Left ventricle myocardium superior (tissue), 1 donor: ENCODE measurements at places on chromosomes 3 and 15.
A peak's percentile ranks its signal among the peaks of the same experiment; 100 is the strongest.

GRCh38 chr3:160616716-160617115 is 51.3 kb upstream of the KPNA4 start:
- DNase-seq: no peak

GRCh38 chr3:117228466-117228865 is 518.9 kb downstream of the TUSC7 start:
- no peak for DNase-seq

DNA sequence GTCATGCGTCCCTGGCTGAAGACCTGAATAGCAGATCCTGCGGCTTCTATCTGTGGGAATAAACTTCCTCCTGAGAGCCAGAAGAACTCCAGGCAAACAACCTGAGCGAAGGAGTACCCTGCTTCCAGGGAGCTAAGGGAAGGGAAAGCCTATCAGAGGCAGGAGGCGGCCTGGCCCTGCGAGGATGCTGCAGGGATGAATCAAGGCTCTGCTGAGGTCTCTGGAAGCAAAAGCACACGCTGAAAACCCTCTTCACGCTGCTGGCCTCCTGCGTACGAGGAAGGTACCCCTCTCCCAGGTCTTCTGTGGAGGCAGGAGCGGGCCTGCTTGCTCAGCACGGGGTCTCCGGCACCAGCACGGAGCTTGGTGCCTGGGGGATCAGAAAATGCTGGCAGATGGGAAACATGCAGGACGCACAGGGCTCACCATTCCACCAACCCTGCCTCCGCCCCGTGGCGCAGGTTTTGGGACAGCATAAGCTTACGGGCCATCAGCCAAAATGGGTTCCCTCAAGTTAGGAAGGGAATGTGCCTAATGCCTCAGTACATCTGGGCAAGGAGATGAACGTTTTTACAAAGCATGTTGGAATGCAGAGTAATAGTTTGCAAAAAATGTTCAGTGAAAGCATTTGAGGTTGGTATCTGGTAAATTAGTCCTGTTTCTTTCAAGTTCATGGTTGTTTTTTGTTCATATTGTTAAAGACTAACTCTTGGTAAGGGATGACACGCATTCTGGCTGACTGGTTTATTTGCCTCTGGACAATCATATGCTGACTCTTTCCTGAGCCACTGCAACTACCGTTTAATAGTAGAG is 72.3 kb downstream of the CHSY1 start:
- DNase-seq: no peak

DNA sequence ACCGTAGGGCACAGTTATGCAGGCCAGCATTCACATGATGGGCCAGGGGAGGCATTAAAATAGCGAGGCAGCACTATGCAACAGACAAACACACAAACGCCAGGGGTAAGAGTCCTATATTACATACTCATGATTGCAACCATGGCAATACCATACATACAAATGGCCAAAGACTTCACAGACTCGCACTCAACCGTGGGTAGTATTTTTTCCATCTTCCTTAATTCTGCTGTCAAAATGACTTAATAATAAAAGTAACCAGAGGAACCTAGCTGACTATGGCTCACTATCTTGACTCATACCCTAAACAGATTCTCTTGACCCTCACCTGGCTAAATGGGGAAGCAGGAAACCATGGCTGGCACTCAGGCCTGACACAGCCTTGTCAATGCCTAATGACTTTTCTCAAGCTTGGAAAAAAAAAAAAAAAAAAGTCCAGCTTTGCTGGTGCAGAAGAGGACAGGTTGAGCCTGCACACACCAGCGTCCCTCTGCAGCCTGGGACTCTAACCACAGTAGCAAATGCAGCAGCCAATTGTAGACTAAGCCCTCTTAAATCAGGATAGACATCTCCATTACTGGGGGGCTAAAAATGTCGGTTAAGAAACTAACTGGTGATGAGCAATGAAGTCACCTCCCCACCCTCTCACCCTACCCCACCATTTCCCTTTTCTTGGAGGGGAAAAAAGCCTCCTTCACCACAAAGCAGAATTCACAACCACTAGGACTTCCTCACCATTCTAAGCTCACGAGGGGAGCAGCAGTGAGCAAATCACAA is 23.1 kb downstream of the CCDC12 start:
- DNase-seq: no peak

GRCh38 chr3:193984876-193985275 is 151.1 kb upstream of the HES1 start:
- DNase-seq: no peak

GRCh38 chr3:98980915-98981596 is 79.6 kb upstream of the DCBLD2 start:
- no peak for DNase-seq

GRCh38 chr3:86969500-86970189 is 21.3 kb downstream of the VGLL3 start:
- DNase-seq: no peak

DNA sequence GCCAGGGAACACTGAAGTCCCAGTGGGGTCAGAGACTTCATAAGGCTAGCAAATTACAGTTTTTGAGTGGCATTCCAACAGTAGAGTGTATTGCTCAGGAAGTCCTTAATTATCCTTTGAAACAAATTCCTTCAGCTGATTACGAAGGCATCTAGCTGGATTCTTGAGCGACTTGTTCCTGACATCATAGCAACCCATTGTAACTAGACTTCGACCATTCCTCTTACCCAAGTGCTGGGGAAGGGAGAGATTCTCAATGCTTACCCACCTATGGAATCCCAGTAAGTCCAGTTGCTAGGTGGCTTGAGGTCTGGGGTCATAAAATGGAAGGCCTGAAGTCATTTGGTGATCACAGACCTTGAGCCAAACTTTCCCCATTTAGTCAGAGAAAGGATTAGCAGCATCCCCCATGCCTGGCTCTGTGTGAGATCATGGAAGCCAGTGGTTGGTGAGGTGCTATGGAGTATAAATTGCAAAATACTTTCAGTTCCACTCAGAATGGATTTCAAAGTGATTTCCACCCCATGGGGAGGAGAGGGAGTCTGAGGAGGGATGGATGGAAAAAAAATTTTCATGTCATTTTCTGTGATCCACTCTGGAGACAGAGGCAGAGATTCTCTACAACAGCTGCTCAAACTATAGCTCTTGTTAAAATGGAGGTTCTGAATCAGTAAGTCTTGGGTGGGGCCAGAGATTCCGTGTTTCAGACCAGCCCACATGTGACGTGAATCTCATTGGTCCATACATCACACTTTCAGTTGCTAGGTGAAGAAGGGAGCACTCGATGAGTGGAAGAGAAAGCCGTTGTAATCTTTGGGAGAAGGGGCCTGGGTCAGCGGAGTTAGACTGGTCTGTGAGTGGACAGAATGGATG is 45.7 kb downstream of the CD86 start:
- DNase-seq: no peak

GRCh38 chr3:13193320-13194284 is 120.4 kb upstream of the IQSEC1 start:
- no peak for DNase-seq

DNA sequence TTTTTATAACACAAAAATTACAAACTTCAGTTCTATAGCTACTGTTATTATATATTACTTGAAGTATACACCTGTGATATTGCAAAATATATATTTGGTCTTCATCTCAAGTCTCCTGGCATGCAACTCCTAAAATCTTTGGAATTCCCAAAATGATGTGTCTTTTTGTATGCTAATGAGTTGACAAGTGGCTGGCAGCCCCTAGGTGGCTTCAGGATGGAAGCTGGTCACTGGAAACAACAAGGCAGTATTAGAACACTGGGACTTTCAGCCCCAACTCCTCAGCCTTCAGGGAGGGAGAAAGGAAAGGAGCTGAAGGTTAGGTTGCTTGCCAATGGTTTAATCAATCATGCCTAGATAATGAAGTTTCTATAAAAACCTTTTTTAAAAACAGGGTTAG is 112.0 kb downstream of the SCAPER start:
- no peak for DNase-seq

- DNase-seq: no peak
Measured at GRCh38 chr3:103127098-103127630, 692.3 kb downstream of the ZPLD1 start.

GRCh38 chr3:36707623-36708409 is 56.5 kb downstream of the DCLK3 start:
- DNase-seq: no peak

DNA sequence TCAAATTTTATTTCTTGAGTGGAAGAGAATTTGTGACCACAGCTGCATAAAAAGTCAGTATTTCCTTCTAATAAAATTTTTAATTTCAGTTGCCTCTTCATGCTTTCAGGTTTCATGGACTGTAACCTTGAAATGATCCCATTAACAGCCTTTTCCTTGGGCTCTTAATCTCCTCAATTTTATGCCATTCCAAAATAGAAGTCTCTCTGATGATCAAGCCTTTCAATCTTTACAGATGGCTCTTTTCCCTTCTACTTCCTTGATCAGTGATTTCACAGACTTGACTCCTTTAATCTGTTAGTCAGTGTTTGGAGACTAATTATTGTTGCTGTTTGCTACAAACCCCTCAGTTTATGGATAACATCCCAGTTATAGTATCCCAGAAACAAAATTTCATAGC is 11.9 kb downstream of the TSC22D2 start:
- DNase-seq: no peak

DNA sequence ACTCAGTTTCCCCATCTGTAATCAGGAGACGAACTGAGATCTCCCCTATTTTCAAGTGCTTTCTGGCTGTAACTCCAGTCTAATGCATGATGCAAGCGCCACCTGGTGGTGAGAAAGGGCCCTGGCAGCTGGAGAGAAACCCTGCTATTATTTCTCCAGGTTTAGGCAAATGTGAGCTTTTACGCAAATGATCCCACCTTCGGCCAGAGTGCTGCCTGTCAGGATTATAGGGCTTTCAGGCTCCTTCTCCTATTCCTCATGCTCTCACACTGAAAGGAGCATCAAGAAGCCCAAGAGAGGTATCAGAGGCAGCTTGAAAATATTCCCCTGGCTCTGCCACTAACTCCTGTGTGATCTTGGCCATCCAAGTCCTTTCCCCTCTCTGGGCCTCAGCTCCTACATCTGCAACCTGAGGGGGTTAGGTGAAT is 93.9 kb upstream of the RASGRF1 start:
- peak; percentile 82 for DNase-seq

DNA sequence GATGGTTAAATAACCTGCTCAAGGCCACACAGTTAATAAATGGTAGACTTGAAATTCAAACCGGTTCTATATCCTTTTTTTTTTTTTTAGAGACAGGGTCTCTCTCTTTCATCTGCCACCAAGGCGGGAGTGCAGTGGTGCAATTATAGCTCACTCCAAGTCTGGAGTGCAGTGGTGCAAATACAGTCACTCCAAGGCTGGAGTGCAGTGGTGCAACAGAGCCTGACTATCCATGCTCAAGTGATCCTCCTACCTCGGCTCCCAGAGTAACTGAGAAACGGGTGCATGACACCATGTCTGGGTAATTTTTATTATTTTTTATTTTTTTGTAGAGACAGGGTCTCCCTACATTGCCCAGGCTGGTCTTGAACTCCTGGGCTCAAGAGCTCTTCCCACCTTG is 23.4 kb downstream of the DPP8 start:
- DNase-seq: no peak

DNA sequence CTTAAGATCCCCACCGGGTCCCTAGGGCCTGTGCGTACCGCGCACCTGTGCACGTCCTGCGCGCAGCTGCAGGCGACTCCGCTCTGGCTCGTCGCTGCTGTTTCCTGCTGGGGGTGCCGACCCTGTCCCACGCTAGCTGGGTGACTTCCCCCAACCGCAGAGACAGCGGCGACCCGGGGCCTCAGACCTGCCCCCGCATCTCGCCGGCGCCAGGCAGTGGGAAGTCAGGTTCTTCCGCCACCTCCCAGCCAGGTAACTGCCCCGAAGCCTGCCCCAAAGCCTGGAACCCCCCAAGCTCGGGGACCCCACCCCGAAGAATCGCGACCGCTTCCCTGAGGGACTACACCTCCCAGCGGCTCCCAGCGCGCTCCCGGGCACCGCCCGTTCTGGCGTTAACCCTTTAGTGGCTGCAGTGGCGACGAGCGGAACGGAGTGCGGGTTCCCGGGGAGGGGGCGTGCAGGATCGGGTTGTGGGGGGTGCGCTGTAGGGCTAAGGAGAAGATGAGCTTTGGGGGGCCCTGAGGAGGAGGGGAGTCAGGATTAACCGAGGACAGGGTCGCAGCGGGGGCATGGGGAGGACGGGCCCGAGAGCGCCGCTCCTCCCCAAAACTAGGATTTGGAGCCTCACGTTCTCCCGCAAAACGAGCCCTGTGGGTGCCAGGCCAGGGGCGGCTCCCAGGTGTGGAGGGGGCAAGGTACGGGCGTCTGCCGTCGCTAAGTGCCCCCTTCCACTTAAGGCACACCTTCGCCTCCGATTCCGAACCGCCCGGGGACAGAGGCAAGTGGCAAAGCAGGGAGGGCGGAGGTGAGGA is 589 bp downstream of the NEIL1 start:
- DNase-seq: peak; percentile 79

DNA sequence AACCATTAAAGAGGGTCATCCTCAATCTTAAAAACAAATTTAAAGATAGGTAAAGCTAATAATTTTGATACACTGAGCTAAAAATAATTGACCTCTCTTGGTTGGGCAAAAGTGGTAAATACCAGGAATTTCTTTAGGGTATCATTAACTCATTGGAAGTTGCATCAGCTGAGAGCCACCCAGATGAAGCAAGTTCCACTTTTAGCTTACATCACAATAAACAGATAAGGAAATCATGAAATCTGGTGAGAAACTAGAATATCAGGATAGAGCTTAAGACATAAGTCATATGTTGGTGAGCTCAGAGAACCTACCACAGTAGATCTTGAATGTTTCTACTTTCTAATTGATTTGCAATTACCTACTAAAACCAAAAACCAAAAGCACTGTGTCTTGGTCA is 97.4 kb upstream of the SLC2A2 start:
- no peak for DNase-seq

DNA sequence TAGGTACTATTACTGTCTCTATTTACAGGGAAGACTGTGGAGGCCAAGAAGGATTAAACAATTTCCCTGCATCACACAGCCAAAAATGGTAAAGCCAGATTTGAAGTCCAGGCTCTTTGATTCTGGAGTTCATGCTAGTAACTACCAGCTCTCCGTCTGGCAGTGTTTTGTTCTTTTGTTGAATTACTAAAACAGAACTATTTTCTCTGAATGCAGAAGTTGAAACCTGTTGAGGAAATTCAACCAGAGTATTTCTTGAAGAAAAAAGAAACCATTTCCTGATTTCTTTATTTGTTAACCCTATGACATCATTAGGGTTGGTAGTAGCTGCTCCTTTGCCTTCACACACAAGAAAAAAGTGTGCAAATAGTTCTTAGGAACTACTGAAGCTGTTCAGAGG is 34.3 kb downstream of the CRTC3 start:
- DNase-seq: no peak

GRCh38 chr3:126179825-126180476 is 435 bp downstream of the ALDH1L1 start:
- DNase-seq: peak; percentile 81
